ENCODE measurements at places on chromosomes 5 and 9.
A peak's percentile ranks its signal among the peaks of the same experiment; 100 is the strongest.

- DNase-seq, result no peak
Observed at GRCh38 chr5:79824444-79824843, 134.8 kb downstream of the CMYA5 start.

GRCh38 chr5:106523852-106524251, 1146.9 kb downstream of the EFNA5 start:
- no peak for DNase-seq

GRCh38 chr5:86623785-86624483, 6.2 kb downstream of the COX7C start:
- no peak for DNase-seq

GRCh38 chr5:64971513-64971912, 202.8 kb downstream of the CWC27 start:
- DNase-seq, result no peak

DNA sequence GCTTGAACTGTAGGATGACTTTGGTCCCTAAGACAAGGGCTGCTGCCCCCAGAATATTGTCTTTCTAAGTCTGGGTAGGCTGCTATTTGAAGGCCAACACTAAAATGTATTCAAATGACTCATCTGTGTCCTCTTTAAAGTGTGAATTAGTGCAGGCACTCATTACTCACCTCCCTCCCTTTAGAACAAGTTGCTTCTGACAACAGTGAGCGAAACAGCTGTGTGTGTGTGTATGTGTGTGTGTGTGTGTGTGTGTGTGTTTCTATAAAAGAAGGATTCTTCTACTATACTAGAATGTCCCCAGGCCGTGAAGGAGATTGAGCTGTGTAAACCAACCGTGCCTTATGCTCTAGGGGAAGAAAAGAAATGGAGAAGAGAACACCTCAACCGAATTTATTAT, 1337.2 kb downstream of the PTPRD start:
- DNase-seq, result no peak

GRCh38 chr5:9108162-9108561, 437.7 kb downstream of the SEMA5A start:
- no peak for DNase-seq

GRCh38 chr5:1547655-1548054, 23.9 kb upstream of the LPCAT1 start:
- DNase-seq, result no peak

DNA sequence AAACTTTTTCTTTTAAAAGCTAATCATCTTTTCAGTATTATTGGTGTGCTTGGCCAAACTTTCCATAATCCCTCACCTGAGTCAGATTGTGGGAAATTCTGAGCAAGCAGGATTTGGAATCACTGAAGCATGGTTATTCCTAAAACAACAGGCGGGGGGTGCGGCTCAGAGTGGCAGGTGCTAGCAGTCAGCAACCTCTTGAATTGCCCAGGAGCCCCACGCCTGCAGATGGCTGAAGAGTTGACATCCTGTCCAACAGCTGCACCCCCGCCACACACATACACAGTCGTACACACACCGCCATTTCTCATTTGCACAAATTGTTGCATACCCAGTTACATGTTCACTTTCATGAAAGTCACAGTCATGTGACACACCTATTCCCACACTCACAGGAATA, 96.6 kb downstream of the LHX2 start:
- no peak for DNase-seq

DNA sequence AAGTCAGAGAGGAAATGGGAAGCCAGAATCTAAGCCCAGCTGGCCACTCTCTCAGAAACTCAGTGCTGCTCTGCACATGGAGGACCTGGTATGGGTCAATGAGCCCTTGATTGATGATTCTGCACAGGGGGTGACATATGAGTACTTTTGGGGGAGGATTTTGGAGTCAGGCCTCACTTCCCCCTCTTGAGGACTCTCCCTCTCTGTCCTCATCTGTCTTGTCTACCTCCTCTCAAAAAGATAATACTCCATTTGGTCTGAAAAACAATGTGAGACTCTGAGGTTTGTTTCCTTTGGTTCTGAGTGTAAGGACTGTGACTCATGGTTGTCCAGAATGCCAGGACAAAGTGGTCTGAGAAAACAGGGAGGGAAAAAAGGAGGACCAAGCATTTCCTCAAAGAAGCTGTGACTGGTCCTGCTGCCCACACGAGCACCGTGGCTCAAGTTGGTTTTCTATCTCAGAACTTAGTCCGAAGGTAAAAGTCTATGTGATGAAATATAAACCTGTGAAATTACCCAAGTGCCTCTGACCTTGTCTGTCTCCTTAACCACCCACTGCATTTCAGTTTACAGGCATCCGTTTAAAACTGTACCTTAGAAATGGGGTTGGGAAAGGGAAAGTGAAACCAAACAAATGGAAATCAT, 11.1 kb downstream of the TTC39B start:
- DNase-seq, result no peak

DNA sequence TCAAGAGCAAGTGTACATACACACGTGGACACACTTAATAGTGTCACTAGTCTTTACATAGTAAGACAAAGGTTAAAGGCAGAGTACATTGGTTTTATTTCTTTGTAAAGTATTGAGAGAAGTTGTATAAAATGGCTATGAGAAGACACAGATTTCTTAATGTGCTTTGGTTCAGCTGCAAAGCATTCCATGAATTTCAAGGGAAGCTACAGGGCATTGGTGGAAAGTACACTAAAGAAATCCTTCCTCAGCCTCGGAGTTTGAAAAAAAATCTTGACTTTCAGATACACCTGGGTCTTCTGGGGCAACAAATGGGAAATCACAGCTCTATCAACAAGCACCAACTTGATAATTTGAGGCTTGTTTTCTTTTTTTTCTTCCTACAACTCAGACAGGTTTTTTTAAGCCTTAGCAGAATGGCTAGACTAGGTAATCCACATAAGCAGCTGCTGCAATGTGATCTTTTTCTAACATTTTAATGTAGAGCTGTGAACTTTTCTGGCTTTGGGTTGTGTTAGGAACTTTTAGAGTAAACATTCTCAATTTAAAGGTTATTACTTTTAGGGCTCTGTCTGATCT, 140.4 kb upstream of the FST start:
- DNase-seq, result no peak

DNA sequence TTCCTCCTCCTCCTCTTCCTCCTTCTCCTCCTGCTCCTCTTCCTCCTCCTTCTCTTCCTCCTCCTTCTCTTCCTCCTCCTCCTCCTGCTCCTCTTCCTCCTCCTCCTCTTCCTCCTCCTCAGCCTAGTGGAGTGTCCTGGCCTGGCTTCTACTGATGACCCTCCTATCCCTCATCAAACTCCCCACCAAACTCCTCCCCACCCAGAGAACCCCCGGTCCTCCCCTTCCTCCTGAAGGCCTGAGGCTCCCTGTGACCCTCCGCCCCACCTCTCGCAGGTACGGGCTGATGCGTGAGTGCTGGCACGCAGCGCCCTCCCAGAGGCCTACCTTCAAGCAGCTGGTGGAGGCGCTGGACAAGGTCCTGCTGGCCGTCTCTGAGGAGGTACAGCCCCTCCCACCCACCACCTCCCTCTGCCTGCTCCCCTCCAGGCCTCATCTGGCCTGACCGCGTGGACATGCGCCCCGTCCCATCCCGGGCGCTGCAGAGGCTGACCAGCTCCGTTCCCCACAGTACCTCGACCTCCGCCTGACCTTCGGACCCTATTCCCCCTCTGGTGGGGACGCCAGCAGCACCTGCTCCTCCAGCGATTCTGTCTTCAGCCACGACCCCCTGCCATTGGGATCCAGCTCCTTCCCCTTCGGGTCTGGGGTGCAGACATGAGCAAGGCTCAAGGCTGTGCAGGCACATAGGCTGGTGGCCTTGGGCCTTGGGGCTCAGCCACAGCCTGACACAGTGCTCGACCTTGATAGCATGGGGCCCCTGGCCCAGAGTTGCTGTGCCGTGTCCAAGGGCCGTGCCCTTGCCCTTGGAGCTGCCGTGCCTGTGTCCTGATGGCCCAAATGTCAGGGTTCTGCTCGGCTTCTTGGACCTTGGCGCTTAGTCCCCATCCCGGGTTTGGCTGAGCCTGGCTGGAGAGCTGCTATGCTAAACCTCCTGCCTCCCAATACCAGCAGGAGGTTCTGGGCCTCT, 10.6 kb downstream of the FGFR4 start:
- DNase-seq, result no peak

DNA sequence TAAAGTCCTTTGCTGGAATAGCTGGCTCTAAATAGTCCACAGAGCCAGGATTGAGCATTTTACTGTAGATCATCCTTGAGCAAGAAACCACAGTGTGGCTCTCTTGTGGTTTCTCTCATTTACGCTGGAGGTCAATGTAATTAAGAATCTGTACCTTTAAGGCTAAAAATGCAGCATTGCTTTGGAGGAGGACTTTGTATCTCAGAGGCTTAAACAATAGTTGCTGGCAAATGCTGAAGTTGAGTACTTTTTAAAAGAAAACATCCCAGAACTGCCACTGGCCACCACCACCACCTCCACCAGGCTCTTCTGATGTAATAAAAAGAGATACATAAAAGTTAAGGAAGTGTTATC, 177.3 kb upstream of the ADAMTSL1 start:
- no peak for DNase-seq

DNA sequence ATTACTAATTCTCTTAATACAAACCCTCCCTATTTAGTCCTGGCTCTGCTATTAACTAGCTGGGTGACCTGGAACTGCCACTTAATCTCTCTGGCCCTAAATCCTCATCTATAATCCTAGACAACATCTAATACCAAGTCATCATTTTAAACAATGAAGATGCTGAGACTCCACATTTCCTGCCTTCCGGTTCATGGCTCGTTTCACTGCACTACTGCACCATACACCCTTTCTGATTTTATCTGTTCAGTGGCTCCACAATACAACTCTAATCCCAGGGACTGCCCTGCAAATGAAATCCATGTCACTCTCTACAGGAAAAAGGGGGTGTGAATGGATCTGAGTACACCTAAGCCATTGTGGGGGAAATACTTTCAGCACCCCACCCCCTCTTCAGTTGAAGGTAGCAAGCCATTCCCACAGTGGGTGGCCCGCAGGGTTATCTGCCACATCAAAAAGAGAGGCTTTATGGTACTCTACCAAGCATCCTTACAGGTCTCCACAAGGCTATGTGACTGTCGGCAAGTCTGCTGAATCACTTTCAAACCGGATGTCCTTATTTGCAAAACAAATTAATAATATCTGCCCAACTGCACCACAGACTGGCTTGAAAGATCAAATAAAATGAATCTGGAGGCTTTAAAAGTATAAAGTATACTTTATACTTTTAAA, 89.5 kb downstream of the EPB41L4A start:
- DNase-seq, result no peak

DNA sequence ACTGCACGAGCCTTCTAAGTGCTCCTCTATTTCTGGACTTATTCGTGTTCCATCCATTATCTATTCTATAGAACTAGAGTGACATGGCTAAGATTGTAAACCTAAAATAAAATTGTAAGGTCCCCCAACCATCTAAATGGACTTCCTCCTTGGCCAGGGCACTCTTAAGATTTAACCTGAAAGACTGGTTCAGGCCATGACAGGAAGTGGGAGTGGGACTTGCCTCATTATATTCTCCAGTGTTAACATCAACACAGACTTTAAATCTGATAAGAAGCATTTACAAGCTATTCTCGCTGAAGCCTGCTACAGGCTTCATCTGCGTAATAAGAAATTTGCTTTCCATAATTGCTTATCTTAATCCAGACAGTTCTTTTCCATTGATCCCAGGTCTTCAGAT, 117.0 kb downstream of the SSBP2 start:
- no peak for DNase-seq

GRCh38 chr5:57684299-57684702, 201.7 kb upstream of the ACTBL2 start:
- no peak for DNase-seq

GRCh38 chr5:17154211-17154996, 63.0 kb upstream of the BASP1 start:
- no peak for DNase-seq

DNA sequence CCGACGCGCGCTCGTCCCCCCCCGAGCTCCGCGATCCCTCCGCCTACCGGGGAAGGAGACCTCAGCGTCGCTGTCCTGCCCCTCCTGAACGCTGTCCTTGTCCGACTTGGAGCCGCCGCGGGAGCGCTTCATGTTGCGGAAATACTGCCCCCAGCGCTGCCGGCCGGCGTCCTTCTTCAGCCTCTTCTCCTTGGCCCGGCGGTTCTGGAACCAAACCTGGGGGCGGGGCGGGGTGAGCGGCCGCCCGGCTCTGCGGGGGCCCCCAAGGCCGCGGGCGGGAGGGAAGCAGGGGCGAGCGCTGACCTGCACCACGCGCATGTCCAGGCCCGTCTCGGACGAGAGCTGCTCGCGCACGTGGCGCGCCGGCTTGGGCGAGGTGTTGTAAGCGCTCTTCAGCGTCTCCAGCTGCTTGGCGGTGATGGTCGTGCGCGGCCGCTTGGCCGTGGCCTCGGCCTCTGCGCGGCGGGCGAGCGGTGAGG, 6.3 kb downstream of the LHX3 start:
- no peak for DNase-seq

DNA sequence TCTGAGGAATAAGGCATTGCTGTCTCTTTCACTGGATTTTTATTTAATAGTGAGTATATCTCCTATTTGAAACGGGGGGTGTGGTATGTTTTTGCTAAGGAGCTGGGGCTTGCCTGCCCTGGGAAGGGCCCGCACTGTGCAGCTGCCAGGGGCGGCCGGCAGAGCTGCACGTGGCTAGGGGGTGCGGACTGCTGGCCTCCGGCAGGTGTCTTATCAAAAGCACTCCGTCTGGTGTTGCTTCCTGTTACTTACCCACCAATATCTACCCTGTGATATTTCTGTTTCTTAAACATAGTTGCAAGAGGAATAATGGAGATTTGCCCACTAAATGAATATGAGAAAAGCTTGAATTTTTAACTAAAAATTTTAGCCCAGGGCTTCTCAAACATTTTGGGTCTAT, 232.0 kb downstream of the IRX1 start:
- DNase-seq, result no peak

- DNase-seq, result no peak
Observed at GRCh38 chr5:63081402-63081801, 502.8 kb downstream of the LRRC70 start.

- DNase-seq, result no peak
Observed at GRCh38 chr9:126392662-126393371, 66.2 kb downstream of the MVB12B start.

DNA sequence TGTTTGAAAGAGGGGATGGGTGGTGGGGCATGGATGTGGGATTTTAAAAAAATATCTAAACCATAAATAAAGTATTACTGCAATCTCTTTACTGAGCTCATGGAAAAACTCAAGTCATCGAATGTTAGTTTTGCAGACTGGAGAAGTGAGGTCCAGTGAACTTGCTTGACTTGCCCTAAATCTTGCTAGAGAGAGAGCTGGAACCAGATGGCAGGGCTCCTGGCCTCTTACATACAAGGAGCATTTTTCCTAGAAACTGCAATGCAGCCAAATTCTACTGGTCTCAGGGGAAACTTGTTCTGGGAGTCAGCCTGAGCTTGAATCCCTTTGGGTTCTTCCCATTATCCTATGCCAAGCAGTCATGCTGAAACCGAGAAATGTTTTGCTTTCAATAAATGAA, 2.9 kb upstream of the TGFBI start:
- DNase-seq, result peak; percentile 17

GRCh38 chr9:135778421-135778820, 76.4 kb downstream of the KCNT1 start:
- DNase-seq, result no peak

- no peak for DNase-seq
Observed at GRCh38 chr9:135086597-135087488, 625 bp upstream of the OLFM1 start.

Data from putamen (tissue), 1 donor.